ENCODE measurements at places on chromosomes 1 and 21.
A peak's percentile ranks its signal among the peaks of the same experiment; 100 is the strongest.

GRCh38 chr1:109783436-109783835 is 19.7 kb upstream of the EPS8L3 start:
- DNase-seq = no peak

DNA sequence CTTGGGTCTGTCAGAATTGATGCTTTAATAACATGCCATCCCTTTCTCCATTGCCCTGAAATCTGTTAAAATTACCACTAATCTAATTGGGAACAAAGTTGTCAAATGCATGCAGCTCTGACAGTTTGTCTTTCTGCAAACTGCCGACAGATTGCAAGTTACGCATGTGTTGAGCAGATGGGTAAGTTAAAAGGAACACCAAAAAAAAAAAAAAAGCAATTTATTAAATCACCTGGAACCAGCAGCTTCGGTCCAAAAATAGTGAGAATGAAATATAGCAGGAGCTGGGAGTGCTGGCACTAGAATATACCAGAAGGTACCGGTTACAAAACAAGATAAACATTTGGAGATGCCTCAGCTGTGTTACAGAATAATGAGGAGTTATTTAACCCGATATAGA is 149.6 kb upstream of the C1orf87 start:
- no peak for DNase-seq

DNA sequence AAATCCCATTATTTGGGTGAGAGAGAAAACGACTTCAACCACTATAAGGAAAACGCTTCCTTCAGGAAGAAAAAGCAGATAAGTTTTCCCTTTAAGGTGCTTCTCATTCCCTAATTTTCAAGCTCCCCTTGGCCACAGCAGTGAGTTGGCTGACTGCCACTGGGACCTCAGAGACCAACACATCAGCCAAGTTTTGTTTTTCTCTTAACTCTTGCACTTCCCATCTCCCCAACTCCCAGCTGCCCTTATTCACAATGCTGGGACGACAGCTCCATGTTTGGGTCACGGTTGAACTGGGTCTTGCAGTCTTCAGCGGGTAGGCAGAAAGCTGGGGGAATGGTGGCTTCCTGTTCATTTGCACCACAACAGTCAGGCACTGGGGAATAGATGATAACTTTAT is 18.9 kb downstream of the SGIP1 start:
- DNase-seq = no peak

GRCh38 chr21:23016617-23017016 is 2018.4 kb downstream of the NCAM2 start:
- DNase-seq = no peak

GRCh38 chr1:175755516-175756070 is 12.2 kb upstream of the TNR start:
- no peak for DNase-seq

DNA sequence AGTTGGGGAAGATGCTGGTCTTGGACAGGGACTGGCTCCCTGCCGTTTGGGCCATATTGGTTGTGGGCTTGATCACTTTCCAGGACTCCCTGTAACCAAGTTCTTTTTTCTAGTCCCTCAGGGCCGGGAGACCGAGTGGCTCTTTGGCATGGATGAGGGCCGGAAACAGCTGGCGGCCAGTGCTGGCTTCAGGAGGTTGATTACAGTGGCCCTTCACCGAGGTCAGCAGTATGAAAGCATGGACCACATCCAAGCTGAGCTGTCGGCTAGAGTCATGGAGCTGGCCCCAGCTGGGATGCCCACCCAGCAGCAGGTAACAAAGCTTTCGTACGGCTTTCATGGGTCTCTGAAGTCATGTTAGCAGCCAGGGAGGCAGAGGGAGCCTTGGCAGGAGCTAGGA is 4.3 kb downstream of the METTL13 start:
- DNase-seq = no peak

DNA sequence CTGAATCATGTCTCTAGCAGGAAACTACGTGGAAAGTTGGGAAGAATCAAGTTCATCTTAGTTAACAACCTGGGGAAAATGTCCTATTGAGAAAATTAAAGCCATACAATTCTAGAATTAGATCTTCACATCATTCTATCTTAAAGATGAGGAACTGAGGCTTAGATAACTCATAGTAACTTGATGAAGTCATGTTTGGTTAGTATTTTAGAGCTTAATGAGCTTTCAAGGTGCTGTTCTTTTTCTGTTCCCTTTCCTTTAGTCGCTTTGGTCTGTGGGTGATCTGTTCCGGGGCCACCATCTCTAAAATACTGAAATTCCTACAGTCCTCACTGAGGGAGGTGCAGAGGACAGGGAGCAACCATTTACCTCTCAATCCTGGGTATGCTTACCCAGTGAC is 4.3 kb upstream of the GLUL start:
- no peak for DNase-seq

- DNase-seq = peak; percentile 40
These were observed 61.2 kb upstream of the MCOLN3 start for GRCh38 chr1:85109475-85109874.

Data from stimulated activated CD4-positive, alpha-beta T cell treated with anti-CD3 and anti-CD28 coated beads, Interleukin-1b, Interleukin-23, amount 100 ng/mL, for 48 hours (primary cell).